ENCODE measurements at places on chromosomes 6 and 20.

- DNase-seq: no peak
These were observed 642.1 kb downstream of the EPHA7 start for GRCh38 chr6:92777146-92777740.

GRCh38 chr6:147392917-147393625 lies 115.4 kb upstream of the SAMD5 start:
- DNase-seq: no peak

GRCh38 chr6:20870021-20870420 lies 335.8 kb downstream of the CDKAL1 start:
- no peak for DNase-seq

GRCh38 chr6:783966-784735 lies 91.2 kb upstream of the EXOC2 start:
- no peak for DNase-seq

DNA sequence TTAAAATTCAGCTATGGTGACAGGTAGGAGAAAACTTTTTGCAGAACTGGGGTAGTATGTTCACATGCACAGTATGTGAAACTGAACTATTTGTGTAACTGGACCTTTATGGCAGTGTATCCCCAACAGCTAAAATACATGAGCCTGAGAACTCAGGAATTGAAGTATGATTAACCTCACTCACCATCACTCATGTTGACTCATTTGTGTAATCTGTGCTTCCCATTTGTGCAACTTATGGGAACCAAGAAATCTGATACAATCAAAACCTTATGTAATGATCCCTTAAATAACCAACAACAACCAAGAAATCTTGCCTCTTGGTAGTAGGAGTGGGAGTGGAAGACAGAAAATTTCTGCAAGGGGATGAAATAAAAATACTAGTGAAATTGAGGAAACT lies 674.9 kb downstream of the HDGFL1 start:
- DNase-seq: no peak

DNA sequence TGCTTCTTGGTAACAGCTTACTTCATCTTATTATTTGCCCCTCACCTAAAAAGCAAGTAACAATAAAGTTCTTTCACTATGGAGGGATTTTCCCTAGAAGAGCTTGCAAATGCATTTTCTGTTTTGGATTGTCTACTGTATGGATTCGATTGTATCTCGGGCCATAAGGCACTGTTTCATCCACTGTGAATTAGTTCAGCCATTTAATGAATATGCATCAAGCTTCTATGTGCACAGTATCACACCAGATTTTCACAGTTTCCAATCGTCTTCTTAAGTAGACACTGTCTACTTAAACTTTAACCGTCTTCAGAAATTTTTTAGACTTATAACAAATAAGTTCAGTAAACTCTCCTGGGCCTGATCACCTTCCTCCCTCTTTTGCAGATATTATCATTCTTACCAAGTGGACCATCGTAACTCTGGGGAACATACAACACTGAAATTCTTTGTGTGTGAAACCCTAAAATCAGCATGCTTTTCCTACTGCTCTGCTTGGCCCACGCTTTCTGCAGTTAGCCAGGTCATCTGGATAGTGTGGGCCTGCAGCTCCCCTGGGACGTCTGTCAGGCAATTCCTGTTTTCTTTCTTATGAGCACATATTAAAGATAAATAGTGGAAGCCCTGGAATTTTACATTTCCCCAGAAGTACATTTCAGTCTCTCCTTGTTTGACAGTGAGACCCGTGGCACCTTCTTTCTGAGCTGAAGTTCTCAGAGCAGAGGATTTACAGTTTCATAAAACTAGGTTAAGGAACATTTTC lies 136.5 kb upstream of the PDE10A start:
- DNase-seq: no peak

DNA sequence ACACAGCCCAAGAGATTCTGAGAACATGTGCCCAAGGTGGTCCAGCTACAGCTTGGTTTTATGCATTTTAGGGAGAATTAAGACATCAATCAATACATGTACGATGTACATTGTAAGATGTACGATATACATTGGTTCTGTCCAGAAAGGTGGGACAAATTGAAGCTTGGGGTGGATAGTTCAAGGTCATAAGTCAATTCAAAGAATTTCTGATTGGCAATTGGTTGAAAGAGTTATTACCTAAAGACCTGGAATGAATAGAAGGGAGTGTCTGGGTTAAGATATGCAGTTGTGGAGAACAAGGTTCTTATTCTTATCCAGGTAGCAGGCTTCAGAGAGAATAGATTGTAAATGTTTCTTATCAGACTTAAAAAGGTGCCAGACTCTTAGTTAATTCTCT lies 31.8 kb upstream of the LCA5 start:
- no peak for DNase-seq

Data from NCI-H460 (cell line).